ENCODE measurements at places on chromosomes 16 and 17.

GRCh38 chr17:75980188-75981018 is 1.4 kb downstream of the TEN1 start:
- DNase-seq: no peak

GRCh38 chr16:59067205-59067604 is 333.1 kb upstream of the GOT2 start:
- no peak for DNase-seq

- no peak for DNase-seq
Observed at GRCh38 chr16:68754084-68754792, 17.1 kb downstream of the CDH1 start.

DNA sequence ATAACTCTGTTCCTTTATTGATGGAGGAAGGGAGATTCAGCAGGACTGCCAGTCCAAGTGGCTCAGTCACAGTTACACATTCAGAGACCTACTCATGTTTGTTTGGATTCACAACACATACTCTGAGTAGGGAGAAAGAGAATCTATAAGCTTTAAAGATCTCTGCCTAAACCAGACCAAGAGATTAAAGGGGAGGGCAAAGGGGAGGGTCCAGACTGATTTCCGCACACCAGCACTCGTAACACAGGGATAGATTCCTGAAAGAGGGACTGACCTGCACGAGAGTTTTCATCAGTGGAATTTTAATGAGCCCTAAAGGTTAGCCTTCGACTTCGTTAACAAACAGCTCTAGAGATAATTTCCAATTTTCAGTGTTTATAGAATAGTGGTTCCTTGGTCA is 71.7 kb upstream of the PMFBP1 start:
- DNase-seq: no peak

DNA sequence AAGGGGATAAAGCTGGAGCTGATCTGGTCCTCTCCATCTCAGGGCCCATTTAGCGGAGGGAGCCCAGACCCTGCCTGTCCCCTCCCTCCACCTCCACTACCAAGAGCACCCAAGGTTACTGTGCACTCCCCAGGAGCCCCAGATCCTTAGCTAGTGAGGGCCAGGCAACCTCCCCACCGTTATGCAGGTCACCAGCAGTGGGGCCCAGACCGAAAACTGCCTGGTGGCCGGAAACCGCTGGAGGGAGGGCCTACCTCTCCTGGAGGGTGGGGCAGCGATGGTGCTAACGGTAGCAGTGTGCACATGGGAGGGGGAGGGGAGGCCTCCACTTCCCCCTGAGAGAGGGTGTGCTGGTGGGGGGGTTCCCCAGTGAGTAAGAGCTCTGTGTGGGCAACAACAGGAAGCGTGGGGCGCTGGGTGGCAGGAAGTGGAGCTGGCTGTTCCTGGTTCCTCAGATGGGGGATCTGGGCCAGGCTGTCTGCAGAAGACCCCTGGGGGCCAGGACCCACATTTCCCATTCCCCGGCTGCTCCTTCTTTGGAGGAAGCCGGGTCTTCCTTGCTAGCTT is 4.4 kb downstream of the FMNL1 start:
- peak; percentile 93 for DNase-seq

DNA sequence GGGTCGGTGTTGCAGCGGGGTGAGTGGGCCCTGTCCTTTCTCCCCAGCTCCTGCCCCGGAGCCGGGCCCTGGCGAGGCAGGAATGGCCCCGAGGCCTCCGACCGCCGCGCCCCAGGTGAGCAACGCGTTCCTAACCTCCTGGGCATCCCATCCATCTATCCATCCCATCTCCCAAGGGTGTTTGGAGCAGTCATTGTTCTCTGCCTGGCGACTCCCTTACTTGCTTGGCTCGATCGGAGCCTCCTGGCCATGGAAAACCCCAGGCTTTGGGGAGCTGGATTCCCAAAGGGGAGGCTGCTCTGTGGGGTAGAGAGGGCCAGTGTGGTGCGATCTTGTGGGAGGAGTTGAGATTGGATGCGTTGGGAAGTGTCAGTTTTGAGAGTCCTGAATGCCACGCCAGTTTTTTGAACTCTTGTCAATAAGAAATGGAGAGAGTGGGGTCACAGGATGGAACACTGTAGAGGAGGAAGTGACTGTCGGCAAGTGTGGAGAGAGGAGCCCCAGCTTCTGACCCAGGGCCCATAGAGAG is 684 bp downstream of the ZFP90 start:
- no peak for DNase-seq

DNA sequence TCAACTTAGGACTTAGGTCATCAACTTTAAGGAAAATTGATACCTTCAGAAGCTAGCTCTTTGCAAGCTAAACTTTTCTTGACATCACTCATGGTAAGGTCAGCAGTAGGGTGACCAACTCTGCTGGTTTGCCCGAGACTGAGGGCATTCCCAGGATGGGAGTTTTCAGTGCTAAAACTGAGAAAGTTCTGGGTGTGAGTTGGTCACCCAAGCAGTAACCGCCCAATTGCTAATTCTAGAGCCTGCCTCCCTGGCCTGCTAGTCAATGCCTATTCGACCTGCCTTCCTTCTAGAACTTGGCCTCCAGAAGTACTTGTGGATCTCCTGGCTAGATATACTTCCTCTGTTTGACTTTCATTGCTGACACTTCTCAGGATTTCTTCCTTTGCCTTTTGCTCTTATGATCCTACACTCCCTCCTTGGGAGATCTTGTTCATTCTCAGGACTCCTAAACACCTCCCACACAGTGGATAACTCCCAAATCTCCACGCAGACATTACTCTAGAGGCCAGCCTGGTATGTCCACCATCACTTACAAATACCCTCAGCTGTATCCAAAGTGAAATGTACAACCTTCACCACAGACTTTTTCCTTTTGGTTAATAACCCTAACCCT is 10.5 kb upstream of the MYO18A start:
- no peak for DNase-seq

DNA sequence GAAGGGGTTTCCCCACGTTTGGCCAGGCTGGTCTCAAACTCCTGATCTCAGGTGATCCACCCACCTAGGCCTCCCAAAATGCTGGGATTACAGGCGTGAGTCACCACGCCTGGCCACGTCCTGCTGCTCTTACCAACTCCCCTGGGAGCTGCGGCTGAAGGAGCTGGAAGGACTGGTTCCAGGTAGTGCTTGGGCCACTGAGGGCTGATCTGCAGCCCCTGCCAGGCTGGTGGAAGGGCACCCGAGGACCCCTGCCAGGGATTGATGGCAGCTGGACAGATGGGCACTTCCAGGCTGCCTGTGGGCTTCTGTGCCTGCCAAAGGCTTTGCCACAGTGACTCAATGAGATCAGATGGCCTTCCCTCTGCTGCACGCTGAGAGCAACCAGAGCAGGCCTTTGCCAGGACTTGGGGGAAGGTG is 2.3 kb downstream of the OXLD1 start:
- no peak for DNase-seq
